ENCODE measurements at places on chromosomes 12 and 14.

- no peak for DNase-seq
Measured at GRCh38 chr12:130715150-130715997, 725 bp downstream of the RIMBP2 start.

DNA sequence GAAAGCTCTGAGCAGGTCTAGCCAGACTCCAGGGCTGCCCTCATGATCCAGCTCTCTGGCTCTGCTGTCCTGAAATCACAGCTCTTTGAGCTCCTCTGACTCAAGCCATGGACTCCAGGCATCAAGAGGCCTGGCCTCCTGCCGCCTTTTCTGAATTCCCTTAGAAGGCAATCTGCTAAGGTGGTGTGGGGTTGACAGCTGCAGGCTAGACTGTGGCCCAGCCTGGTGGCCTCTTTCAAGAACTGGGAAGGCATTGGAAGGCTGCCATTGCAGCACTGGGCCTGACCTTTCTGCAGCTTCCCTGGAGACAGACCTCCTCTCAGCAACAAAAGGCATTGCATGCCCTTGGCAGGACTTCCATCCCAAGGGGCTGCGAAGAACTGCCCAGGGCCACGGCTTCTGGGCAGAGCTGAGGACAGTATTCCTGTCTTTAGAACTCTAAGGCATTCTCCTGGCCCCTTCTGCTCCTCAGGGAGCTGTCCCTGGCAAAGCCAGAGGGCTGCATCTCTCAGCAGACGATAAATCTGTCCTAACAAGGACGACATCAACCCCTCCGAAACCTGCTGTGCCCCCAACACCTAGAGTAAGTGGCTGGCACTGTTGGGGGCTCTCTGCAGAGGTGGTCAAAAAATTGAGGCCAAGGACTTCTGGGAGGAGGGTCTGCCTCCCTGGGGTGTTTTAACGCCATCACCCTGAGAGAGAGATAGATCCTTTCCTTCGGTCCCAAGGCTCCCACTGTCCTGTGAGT lies 115.6 kb downstream of the RBM19 start:
- DNase-seq, result no peak

GRCh38 chr12:46184798-46185595 lies 83.8 kb downstream of the SLC38A1 start:
- no peak for DNase-seq

DNA sequence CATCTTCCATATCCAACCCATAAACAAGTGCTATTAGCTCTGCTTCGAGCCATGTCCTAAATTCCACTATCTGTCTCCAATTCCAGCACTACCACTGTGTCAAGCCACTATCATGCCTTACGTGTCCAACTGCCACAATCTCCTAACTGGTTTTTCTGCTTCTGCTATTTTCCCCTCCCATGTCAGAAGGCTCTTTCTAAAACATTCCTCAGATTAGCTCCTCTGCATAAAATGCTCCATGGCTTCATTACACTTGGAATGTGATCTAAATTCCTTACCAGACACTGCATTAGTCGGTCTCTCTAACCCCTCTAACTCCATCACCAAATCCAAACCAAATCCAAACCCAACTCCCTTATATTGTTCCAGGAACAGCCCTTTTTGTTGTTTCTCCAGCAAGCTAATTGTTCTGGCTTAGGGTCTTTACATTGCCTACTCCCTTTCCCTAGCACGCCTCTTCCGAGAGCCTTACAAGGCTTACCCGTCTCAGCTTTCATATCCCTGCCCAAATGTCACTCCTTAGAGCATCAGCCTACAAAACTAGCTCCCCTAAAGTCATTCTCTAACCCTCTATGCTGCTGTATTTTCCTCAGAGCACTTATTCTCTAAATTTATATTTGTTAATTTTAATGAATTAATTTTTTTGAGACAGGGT lies 139.7 kb downstream of the HELB start:
- no peak for DNase-seq

- DNase-seq, result no peak
Measured at GRCh38 chr12:54133772-54134375, 54.9 kb downstream of the SMUG1 start.

- DNase-seq, result no peak
Measured at GRCh38 chr12:130117233-130117632, 45.0 kb upstream of the FZD10 start.

GRCh38 chr14:29636870-29637269 lies 290.8 kb downstream of the PRKD1 start:
- DNase-seq, result no peak

DNA sequence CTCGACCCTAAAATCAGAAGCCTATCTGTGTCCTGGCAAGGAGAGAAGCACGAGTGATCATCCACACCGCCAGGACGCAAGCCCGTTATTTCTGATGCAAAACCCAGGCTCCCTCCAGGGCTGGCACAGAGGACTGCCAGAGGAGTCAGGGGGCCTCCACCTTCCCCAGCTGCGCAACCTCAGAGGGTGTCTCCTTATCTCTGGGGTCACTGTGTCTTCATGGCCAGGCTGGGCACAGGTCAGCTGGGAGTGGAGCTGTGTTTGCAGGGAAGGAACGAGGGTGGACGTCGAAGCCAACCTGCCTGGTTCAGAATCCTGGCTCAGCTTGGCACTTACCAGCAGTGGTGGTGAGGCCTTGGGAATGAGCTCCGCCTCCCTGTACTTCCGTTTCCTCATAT lies 12.0 kb upstream of the SERPINA3 start:
- DNase-seq, result no peak

DNA sequence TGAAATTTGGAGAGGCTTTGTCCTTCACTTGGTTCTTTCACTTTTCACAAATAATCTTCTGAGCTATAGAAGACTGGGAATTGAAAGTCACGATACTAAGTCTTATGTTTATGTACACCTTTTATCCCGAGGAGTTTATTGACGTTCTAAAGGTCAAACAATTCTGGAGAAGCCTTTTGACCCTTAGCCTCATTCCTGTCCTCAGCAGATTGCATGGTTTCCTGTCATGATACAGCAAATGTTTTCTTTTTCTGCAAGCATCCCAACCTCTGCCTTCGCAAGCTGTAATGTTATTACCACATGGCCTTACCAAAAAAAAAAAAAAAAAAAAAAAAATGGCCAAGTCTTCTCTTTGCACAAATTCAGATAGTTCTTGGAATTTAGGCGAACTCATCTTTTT lies 411.7 kb upstream of the FLRT2 start:
- DNase-seq, result no peak

- DNase-seq, result no peak
Measured at GRCh38 chr14:68522510-68523325, 270.1 kb downstream of the ZFP36L1 start.

DNA sequence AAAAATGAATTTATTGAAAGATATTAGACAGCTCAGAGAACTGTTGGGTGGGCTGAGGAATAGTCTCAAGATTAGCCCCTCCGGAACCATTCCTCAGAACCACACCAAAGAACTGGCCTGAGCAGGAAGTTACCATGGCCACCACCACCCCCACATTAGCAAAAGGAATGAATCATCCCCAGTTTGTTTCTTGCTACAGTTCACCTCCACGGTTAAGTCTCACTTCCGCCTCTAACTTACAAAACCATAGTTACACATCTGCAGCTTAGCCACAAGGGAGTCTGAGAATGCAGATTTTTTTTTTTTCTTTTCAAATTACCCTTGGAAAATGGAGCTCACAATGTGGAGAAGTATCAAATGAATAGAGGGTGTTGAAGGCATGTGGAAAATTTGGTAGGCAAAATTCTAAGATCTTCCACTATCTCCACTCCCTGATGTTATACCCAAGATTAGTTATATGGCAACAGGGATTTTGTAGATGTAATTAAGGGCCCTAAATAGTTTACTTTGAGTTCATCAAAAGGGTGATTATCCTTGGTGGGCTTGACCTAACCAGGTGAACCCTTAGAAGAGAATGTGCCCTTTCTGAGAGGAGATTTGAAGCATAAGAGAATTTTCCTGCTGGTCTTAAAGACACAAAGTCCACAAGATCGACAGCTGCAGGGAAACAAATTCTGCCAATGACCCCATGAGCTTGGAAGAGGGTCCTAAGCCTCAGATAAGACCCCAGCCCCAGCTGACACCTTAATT lies 129.8 kb upstream of the KRR1 start:
- DNase-seq, result peak; percentile 6

DNA sequence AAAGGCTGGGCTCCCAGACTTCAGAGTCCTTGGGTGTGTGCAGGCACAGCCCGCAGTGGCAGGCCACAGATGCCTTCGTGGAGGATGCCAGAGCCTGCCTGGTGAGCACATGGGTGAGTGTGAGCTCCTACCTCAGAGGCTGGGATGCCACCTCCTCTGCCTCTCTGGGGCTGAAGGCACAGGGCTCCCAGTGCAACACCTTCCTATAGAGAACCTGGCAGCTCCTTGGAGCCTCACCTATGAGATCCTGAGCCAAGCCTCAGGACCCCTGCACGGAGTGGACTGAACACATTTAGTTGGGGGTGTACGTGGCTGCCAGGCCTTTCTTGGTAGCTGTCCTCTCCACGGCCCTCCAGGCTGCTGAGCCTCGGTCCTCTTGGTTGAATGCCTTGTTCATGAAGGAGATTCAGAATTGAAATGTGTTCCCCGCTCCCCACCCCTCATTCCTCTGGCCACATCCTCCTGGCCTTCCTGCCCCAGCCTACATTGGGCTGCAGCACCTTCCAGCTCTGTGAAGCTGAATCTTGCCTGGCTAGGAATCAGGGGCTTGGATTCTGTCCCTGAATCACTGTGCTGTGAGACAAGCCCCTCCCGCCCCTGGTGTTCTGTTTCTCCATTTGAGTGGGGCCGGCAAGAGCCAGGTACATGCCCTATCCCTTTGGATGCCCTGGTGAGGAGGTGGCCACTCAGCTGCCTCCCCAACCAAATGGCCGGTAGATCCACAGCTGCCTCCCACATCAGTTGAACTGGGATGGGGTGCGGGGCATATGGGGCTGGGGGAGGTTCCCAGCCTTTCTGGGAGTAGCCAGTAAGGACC lies 38.7 kb upstream of the TRAF3 start:
- DNase-seq, result no peak

GRCh38 chr12:62640910-62641448 lies 174.4 kb downstream of the MON2 start:
- DNase-seq, result no peak

DNA sequence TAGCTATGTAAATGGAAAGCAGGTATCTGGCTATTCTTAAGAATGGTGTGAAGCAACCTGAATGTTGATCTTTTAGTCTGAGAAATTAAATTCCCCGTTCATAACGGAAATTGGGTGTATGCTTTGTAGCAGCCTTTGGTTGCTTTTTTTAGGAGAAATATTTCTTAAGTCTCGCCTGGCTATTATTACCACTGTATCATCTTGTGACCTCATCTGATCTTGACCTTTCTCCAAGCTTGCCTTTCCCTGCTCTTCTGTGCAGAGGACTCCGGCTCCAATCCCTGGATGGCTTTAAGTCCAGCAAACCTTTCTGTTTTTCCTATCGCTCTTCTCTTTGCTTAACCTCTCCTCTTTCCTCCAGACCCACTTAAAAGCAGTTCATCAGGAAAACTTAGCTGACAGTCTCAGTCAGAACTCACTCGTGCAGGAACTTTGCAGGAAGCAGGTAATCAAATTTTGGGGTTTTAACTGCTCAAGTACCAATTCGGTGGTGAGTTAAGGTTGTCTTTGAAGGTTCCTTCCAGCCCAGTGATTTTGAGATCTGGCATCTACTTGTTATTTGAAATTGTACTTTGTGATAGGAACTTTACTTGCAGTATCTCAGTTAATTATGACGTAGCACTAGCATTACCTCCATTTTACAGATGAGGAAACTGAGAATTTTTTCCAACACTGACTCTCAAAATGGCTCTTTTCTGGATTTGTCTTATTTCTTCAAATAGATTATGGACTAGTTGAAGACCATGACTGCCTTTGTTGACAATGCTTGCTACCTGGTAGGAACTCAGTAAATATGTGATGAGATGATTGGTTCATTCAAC lies 14.1 kb downstream of the PPFIBP1 start:
- no peak for DNase-seq

DNA sequence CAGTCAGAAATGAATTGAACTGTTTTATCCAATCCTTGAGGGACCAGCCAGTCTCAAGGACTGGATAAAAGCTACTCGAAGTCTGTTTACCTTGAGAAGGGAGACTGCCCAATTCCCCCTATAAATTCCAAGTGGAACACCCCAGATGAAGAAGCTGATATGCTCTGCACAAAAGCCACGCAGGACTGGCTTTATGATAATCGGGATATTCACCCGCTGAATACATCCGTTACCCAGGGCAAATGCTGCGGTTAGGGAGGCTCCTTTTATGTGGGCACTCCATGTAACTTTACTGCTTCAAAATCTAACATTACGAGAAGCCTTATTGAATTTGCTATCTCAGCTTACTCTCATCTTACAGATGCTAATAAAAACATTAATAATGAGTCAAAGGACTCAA lies 119.1 kb downstream of the DENND5B start:
- DNase-seq, result no peak

- peak; percentile 33 for DNase-seq
Measured at GRCh38 chr14:106694638-106695393, 1168.4 kb downstream of the TMEM121 start.

GRCh38 chr12:31928246-31929026 lies 30.8 kb upstream of the RESF1 start:
- no peak for DNase-seq

GRCh38 chr14:60839057-60839456 lies 104.5 kb downstream of the MNAT1 start:
- no peak for DNase-seq

DNA sequence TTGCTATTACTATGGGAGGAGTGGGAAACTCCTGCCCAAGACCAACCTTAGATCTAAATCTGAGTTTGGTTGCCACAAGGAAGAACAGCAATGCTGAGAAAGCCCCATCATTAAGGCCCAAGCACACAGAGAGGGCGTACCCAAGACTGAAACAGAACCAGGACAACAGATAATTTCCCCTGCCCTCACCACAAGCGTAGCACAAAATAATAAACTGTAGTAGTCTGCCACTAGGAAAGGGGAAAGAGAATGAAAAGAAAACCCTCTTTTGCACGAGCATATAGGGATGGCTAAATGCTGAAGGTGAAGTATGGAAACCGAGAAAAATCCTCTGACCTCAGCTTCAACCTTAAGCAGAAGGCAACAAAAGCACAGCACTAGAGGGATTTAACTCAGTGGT lies 76.5 kb upstream of the DHRS4 start:
- DNase-seq, result no peak

DNA sequence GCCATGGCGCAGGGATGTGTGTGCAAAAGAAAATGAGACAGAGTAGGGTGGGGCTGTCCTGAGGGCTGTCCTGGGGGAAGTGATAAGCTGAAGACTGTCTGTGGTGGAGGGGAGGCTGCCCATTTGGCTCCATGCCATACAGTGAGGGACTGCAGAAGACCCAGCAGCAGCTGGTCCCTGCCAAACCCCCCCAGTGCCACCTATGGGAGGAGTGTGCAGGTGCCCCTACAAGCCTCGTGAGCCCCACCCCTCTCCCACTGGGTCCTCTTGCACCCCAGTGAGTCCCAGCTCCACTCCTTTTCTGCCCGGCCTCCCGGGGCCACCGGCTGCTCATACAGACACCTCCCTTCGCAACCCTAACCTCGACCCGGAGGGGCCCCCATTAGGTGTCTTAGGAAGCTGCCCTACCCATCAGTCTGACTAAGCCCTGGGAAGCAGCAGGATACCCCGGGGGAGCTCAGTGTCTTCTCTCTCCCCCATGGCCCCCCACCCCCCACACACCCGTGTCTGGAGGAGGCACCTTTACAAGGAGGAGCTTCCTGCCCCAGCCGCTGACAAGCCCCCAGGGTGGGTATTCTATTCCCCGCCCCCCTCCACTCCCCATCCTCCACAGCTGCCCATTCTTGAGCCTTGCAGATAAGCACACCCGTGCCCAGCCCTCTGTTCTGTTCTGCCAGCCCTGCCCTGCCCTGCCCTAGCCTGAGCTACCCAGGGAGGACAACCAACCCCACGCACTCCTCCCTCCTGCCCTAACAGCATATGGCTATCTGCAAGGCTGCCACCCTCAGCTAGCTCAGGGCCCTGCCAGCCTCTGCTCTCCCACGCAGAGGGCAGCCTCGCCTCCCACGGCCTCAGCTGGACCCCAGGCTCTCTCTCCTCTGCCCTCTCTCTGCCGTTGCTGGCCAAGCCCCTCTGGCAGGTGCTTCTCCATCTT lies 41.9 kb downstream of the SLC6A12 start:
- DNase-seq, result no peak
